Activated naive CD4-positive, alpha-beta T cell (primary cell): ENCODE measurements at places on chromosomes 5 and 9.

GRCh38 chr5:23026252-23027170, 173.4 kb upstream of the CDH12 start:
- DNase-seq, result no peak

DNA sequence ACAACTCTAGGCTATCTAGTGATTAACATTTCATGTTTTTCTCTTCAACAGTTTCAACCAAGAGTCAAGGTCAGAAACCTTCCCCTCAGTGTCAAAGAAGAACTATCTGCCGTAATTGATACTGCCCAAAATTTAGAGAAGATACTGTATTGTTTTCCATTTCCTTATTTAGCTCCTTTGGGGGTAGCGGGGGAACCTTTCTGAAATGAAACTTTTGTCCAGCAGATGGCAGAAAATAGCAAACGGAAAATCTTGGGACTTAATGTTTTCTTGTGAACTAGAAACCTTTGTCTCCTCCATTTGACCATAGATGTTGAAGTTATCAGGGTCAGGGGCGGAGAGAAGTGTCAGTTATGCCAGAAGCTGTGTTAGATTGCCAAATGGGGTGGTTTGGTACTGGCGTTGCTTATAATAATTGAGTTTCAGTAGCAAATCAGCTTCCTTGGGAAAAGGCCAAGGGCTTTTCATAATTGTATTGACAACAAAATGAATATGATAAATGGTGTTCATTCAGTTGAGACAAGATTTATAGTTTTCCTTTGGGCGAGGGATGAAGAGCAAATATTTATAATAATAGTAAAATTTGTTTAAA, 101.7 kb upstream of the TLX3 start:
- no peak for DNase-seq

DNA sequence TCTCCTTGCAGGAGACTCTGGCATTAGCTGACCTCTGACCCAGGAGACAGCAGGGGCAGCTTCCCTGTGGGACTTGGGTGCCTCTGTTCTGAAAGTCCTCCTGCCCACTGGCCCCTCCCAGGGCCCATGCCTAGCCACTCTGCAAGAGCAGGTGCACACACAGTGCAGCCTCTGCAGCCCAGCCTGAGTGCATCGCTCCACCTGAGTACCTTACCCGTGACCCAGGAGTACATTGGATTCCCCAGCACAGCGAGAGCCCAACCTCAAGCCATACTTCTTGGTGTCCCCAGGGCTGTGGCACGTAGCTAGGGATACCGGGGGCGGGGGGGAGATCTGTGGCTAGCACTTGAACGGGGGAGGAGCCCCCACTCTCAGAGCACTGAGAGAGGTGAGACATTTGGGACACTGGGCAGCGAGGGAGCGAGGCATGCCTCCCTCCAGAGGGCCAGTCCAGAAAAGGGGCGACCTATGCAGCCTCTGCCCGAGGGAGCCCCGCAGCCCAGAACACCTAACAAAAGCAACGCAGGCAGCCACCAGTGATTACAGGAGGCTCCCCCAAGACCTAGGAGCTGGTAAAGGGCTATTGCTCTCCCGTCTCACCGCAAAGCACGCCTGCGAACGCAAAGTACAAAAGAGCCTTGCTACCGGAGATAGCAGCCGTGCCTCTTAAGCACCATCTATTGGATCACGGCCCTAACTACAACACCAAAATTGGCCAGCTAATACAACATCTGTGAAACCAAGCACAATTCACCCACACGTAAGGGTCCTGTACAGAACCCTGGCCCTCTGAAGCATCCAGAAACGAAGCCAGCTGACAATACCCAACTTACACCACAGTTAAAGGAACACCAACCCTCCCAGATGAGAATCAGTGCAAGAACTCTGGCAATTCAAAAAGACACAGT, 826 bp upstream of the PRDM9 start:
- DNase-seq, result no peak

DNA sequence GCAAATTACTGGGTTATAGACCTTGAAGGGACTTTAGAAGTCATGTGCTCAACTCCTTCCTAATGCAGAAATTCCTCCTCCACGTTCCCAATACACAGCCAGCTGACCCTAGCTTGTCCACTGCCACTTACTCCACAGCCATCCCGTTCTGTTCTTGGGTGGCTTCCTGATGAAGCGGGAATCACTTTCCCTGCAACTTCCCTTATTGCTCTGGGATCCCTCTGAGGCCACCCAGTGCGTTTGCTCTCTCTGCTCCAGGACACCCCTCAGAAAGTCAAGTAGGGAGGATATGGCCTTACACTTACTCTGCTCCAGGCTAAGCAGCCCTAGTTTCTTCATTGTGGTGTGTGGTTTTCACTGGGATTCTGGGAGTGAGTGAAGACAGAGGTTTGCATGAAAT, 55.5 kb downstream of the GALNT12 start:
- DNase-seq, result no peak

GRCh38 chr5:143986516-143987212, 174.7 kb downstream of the HMHB1 start:
- DNase-seq, result no peak
